ENCODE measurements at places on chromosomes 12 and 14. TPM values are rescaled to one million over a fixed set of nuclear protein-coding genes. Genes with fewer than 3 reads are reported as not detected.

The MYF6 gene
- not detected for total RNA-seq

The CPNE8 gene
- 44.7 TPM for total RNA-seq

The C1S gene
- 447 TPM for total RNA-seq

The LMNTD1 gene
- not detected for total RNA-seq

The KRT7 gene
- 3.9 TPM for total RNA-seq

The CNPY2 gene
- total RNA-seq: 59.7 TPM

The CLEC7A gene
- 87.5 TPM for total RNA-seq

The DEPDC4 gene
- total RNA-seq: 2.4 TPM

All from subcutaneous adipose tissue (tissue), 4 donors.